ENCODE measurements at places on chromosomes 7 and 10.

DNA sequence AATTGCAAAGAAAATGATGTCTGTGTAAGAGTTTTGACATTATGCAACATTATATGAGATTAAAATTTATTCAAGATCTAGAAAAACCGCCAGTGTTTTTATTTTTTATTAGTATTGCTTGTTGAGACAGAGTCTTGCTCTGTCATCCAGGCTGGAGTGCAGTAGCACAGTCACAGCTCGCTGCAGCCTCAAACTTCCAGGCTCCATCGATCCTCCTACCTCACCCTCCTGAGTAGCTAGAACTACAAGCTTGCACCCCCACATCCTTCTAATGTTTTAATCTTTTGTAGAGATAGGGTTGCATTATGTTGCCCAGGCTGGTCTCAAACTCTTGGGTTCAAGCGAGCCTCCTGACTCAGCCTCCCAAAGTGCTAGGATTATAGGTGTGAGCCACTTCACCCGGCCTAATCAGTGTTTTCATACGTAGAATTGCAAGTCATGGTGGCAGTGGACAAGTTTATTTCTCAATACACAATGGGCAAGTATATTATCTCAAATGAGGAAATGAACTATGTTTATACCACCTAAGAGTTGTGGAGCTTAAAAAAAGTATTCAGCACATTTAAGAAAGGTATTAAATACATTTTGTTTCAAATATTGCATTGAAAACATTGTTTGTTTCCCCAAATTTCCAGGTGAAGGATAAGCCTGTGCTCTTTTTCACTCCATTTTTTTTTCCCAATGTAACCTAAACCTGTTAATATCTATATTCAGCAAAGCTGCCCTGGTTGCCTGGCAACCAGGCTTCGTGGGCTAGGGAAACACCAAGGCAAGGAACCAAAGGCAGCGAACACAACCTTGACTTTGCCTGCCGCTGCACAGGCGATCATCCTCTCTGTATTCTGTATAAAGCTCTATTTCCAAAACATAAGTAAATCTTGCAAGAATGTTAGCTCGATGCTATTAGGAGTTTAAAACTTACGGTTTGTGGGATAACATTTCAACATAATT, 163.9 kb downstream of the CACNB2 start:
- no peak for DNase-seq

DNA sequence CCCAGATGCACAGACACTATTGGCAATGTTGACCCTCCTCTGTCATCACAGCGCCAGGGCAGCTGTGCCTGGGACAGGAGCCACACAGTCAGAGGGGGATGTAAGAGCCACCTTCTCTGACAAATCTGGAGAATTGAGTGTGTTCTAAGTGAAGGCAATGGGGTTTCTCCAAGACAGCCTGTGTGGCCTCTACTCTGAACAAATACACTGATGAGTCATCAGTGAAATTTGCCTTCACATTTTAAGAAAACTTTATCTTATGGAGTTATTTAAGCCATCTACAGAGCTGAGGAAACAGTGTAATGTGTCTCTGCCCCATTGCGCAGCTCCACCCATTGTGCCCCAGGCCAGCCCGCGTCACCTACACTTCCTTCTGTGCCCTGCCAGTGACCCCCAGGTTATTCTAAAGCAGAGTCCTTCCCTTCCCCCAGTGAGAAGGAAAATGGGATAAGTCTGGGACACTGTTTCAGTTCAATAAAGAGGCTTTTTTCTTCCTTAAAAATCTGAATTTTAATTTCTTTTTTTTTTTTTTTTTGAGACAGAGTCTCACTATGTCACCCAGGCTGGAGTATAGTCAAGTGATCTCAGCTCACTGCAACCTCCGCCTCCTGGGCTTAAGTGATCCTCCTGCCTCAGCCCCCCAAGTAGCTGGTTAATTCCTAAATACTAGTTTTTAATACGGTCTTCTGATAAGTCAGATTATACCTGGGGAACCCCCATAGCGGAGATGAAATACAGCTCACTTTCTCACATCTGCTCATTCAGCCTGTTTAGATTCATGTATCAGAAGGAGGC, 21.8 kb downstream of the AKR1E2 start:
- no peak for DNase-seq

GRCh38 chr7:103314852-103315251, 17.6 kb downstream of the PMPCB start:
- no peak for DNase-seq

- DNase-seq: no peak
Measured at GRCh38 chr10:1451362-1451888, 285.9 kb downstream of the ADARB2 start.

DNA sequence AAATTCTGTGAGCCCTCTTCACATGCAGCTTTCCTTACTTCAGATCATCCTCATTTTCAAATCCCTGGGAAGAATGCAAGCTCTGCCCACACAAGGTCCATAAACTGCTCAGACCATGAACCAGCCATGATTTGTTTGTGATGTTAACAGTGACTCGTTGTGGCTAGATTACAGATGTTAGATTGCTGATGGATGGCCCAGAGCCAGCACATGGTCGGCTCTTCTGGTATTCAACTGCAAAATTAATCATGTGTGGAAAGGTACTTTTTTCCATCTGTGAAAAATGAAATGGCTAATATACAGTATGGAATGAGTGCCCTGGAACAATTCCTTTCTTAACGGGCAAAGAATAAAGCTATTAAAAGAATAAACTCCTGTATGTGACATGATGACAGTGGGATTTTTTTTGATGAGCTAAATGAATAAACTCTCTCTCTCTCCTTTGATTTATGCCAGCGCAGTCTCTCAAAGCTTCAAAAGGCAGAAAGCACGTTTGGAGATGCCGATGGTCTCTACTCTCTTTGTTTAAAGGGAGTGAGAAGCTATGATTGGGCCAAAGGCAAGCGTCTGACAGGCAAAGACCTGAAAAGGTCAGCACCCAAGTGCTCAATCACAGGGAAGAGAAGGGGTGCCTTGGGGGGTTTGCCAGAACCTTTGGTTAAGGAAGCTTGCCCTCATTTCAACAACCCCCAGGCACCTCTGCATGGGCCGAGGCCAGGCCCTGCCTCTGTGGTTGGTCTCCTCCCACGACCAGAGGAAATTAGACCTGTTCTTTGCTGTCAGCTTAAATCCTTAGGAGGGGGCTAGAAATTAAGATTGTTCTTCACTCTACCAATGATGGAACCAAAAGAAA, 444.0 kb upstream of the NFE2L3 start:
- DNase-seq: no peak

DNA sequence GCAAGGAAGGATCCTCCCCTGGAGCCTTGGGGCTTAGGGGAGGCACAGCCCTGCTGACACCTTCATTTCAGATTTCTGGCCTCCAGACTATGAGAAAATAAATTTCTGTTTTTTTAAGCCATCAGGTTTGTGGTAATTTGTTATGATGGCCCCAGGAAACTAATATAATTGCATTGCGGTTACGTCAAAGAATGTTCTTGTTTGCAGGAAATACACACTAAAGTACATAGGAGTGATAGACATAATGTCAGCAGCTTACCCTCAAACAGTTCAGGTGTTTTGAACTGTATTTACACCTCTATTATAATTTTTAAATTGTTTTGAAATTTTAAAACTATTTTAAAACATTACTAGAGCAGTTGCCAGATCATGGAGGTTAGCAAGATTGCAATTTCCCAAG, 12.6 kb upstream of the FHIP2A start:
- DNase-seq: no peak

DNA sequence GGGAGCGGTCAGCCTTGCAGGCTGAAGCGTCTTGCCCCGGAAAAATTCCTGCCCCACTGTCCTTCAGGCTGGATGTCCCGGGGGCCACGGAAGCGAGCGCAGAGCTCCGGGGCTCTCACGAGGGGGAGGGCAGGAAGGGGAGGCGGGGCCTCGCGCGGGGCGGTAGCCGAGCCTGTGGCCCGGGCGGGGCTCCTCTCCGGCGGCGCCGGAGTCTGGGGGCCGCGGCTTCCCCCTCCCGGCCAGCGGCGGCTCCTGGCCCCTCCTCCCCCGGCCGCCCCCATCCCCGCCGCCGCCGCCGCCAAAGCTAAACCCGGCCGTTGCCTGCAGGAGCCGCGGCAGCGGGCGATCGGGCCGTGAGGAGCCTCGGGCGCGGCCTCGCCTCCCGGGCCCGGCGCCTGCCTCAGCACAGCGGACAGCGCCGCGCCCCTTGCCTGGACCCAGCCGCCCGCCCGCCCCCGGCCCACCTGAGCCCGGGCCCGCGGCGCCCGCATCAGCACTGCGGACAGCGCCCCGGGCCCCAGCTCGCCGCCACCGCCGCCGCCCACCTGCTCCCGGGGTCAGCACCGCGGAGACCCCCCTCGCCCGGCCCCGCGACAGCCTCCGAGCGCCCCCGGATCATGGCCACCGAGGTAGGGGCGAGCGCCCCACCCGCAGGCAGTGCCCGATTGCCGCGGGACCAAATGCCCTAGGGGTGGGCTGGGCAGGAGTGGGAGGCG, at the start of gene GOLGA7B:
TSS of gene GOLGA7B (plus strand) at position 157 of the 716 bp plus-strand sequence. CDS start at position 618, 461 bp downstream.
- no peak for DNase-seq

DNA sequence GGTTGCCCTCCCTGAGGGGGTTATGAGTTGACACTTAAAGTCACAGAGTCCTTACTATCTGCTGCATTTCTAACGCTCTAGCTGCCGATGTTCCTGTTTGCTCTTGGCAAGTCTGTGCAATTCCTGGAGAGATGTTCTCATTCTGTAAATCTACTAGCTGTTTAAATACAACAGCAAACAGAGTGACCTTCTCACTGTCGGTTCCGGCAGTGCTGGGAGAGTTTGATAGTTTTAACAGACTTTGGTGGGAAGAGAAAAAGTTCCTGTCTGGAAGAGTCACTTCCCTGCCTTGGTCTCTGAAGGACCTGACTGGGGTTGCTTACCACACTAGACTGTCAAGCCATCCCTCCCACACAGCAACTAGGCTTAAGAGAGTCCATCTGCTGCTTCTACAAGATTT, 63.3 kb upstream of the ELMO1 start:
- no peak for DNase-seq

DNA sequence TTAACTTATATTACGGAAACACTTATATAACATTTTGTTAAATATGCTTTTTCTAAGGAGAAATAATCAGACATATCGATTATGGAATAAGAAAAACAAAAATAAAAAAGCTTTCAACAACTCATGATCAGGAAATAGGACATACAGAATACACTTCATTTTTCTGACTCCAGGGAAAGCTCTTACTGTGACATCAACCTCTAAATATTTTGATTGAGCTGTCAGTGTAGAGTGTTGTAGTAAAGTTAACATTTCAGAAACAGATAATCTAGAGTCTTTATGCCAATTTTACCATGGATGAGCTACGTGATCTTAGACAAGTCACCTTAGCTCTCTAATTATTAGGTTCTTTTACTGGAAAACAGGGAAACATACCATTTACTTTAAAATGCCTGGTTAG, 218.9 kb upstream of the SORCS1 start:
- no peak for DNase-seq

DNA sequence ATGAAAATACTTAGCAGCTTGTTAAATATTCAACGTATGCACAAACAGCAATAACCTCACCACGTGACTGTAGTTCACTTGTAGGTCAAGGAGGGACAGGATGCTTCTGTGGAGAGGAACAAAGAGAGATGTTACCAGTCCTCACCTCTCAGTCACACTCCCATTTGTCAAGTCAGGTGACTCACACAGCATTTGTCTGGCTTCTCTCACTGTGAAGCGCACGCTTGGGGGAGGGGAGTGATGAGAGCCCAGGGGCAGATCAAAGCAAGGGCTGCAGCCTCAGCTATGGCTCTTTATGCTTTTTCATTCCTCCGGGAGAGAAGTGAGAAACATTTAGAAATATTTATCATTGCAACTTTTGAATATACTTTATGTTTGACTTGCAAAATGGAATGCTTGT, 2.9 kb upstream of the RBM20 start:
- no peak for DNase-seq

DNA sequence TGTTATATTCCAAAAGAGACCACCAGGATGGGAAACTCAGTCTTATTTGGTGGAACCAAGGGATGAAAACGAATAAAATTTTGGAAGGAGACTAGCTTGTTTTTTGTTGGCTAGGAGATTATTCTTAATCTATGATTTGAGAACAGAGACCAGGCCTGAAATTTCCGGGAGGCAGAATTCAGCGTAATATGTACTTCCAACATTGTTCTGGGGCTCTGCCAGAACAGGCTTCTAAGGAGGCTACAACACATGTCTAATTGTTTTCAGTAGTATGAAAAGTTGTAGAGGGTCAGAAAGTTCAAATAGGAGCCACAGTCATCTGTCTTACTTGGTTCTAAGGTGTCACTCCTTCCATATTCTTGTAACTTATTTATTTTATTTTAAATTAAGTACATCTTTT, 1.7 kb downstream of the DDX21 start:
- no peak for DNase-seq

GRCh38 chr10:79420974-79421688, 24.3 kb downstream of the ZCCHC24 start:
- peak; percentile 4 for DNase-seq

- DNase-seq: no peak
Measured at GRCh38 chr7:147145194-147145593, 1028.6 kb downstream of the CNTNAP2 start.

DNA sequence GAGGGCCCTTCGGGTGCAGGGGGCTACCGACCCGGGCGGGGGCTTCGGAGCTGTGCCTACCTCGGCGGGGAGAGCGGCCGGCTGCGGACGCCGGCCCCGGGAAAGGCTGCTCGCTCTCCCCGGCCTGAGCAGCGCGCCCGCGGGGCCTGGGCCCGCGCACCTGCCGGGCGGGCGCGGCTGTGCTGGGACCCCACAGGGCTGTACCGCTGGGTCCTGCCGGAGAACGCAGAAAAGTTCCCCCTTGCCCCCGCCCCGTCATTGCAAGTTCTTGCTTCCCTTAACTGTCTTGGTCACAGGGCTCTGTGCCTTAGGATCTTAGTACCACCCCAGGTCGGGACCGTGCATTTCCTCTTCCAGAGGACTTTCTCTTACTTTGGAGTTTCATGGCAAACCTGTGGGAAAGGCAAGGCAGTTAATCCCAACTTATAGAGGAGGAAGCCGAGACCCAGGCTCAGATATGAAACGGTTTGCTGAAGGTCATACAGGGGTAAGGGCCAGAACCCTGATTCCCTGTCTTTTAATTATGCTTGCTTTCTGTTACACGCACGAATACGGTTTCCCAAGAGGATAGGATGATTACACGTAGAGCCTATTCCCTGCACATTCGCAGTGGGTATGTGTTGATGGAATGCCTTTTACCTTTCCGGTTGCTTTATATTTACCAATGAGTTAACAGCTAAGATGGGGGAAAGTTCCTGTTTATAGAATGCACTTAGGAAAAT, 652 bp downstream of the PCGF5 start:
- DNase-seq: peak; percentile 28

GRCh38 chr10:73159038-73159648, 8.7 kb downstream of the ECD start:
- DNase-seq: peak; percentile 70

GRCh38 chr7:41038211-41038610, 664.7 kb downstream of the INHBA start:
- DNase-seq: no peak

All from pons (tissue), 1 donor.